ENCODE measurements at places on chromosomes 4 and X.

- no peak for DNase-seq
Measured at GRCh38 chr4:8417071-8417614, 23.4 kb downstream of the ACOX3 start.

DNA sequence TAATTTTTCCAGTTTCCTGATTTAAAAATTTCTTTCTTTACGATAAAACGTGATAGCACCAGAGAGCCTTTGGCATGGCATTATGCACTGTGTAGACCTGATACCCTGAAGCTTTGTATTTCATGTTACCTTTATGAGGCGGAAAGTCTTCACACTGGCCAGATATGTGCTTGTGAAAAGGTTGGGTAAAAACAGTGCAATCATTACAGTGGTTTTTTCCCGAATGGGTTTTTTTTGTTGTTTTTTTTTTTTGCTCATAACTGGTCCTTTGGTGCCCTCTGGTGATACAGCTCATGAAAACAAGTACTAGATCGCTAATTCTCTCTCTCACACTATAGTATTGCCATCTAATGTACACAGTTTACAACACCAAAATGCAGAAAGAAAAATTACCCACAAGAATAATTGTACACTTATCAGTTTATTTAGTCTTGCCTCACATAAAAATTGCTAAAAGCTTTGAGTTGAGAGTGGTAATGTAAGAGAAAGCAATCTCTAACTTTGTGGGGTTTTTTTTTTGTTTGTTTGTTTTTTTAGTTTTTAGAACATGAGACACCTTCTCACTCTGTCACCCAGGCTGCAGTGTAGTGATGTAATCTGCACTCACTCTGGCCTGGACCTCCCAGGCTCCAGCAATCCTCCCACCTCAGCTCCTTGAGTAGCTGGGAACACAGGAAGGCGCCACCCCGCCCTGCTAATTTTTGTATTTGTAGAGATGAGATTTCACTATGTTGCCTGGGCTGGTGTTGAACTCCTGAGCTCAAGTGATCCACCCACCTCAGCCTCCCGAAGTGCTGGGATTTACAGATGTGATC, 21.3 kb downstream of the SPCS3 start:
- no peak for DNase-seq

DNA sequence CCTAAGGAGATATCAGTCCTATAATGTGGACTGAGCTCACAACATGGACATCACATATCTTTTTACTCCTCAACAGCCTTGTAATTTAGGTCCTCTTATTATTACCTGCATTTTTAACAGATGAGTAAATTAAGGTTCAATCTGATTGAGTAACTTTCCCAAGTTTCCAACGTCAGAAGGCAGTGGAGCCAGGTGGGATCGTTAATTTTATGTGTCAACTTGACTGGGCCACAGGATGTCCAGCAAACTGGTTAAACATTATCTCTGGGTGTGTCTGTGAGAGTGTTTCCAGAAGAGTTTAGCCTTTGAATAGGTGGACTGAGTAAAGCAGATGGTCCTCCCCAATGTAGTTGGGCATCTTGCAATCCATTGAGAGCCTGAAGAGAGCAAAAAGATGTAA, 59.0 kb upstream of the SLIT2 start:
- DNase-seq = no peak

DNA sequence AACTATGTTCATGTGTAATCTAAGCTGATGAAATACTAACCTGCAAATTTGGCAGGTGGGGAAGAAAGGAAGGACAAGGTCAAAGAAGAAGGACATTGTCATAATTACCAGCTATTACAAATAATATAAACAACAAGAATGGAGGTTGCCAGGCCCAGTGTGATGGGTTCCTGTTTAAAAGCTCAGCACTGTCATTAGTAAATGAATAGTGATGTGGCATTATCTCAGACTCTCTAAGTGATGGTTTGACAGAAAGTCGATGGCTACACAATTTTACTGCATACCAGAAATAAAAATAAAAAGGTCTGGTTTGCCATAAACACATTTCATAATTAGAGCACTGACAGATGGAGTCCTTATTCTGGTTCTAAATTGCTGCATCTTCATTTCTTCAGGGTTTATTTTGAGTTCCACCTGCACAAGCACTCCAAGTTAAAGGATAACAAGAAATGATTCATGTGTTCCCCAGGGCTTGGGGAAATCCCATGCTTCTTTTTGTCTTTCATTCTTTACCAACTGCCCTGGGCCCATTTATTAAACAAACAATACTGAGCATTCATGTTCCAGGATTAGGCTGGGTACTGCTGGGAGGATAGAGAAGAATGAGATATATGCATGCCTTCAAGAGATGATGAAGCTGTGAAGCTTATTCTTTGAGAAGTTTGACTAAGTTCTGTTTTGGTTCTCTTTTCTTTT, 367.8 kb upstream of the RASGEF1B start:
- no peak for DNase-seq

- no peak for DNase-seq
Measured at GRCh38 chr4:164337219-164337944, 416.5 kb upstream of the SMIM31 start.

- no peak for DNase-seq
Measured at GRCh38 chr4:17398805-17399204, 113.1 kb downstream of the QDPR start.

Data from activated naive CD8-positive, alpha-beta T cell treated with anti-CD3 and anti-CD28 coated beads, Interleukin-2, amount 50 U/mL, for 24 hours (primary cell).